ENCODE measurements at places on chromosomes 3 and 15.

- peak; percentile 20 for DNase-seq
- no peaks in the 10 kb centered on the region for H3K4me1 ChIP-seq
- no peak overlapping the region for H3K4me3 ChIP-seq
- no peak overlapping the region for H3K27ac ChIP-seq
- H3K27me3 ChIP-seq: no peaks in the 10 kb centered on the region
Observed at GRCh38 chr15:90062023-90062442, 40.2 kb downstream of the IDH2 start.

DNA sequence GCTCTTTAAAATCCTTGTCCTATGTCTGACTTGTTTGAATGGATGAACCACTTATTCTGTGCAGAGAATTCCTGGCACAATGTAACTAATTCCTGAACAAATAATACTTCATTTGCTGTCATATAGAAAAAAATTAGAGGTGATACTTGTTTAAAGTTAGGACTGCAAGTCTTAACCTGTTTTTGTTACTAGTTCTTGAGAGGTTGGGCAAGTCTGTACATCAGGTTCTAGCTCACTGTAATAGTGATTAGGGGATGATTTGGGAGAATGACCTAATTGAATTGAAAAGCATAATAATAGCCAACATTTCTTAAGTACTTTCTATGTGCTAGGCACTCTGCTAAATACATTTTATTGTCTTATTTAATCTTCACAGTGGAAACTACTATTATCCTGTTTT lies 49.3 kb downstream of the GMPS start:
- H3K27ac ChIP-seq: no peak overlapping the region
- H3K4me1 ChIP-seq: no peaks in the 10 kb centered on the region
- H3K27me3 ChIP-seq: no peaks in the 10 kb centered on the region
- no peak for DNase-seq
- peaks cover 93% of the 10 kb centered on the region for H3K36me3 ChIP-seq
- no peak overlapping the region for H3K4me3 ChIP-seq

- H3K4me3 ChIP-seq: no peak overlapping the region
Observed at GRCh38 chr3:160412477-160412876, 13.0 kb downstream of the SMC4 start.

DNA sequence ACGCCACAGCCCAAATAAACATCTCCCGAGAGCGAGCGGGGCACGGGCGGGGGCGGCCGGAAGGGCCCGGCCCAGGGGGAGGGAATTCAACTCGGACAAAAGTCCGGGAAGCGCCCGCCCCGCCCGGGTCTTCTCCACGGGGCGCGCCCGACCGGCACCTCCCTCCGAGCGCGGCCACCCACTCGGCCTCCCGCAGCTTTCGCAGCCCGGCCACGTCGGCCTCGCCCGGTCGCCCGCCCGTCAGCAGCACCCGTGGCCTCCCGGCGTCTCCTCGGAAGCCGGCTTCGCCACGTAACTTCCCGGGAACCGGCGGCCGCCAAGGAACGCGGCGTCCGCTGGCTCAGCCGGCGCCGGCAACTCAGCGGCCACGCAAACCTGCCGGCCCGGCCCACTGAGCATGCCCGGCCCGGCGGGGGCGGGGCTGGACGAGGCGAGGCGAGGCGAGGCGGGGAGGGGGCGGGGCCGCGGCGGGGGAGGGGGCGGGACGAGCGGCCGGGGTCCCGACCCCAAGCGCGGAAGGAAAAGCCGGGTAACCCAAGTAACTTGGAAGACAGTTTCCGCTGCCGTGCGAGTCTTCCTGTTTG lies at the start of gene TJP1:
TSS of gene TJP1 (minus strand) at position 369 of the 584 bp plus-strand sequence. CDS start 440 bp downstream, outside the sequence.
- no peak for DNase-seq
- H3K36me3 ChIP-seq: no peaks in the 10 kb centered on the region
- H3K27ac ChIP-seq: no peak within 1 kb of the TSS
- peaks cover 5% of the 10 kb centered on the region for H3K4me1 ChIP-seq

DNA sequence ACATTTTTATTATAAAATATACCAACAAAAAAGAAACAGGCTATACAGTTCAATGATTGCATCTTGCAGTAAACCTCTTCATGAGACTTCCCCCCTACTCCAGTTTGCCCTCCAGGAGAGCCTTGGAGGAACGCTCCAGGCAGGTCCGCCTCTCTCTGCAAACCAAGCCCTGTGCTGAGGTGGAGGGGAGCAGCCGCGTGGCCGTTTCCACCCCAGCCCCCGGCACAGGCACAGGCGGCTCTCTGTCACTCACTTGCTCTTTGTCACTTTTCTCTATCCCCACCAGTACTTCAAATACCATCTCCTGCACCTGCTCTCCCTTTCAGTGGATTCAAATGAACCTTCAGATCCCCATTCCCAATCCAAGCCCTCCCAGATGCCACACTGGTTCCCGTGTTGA lies 479.9 kb downstream of the OCA2 start:
- no peaks in the 10 kb centered on the region for H3K27me3 ChIP-seq
- no peak for DNase-seq
- H3K4me1 ChIP-seq: no peaks in the 10 kb centered on the region

- no peak overlapping the region for H3K27ac ChIP-seq
- H3K27me3 ChIP-seq: no peaks in the 10 kb centered on the region
- H3K36me3 ChIP-seq: no peaks in the 10 kb centered on the region
- no peak for DNase-seq
- H3K4me1 ChIP-seq: peaks cover 8% of the 10 kb centered on the region
- no peak overlapping the region for H3K4me3 ChIP-seq
Observed at GRCh38 chr3:32865383-32865782, 47.6 kb downstream of the TRIM71 start.

DNA sequence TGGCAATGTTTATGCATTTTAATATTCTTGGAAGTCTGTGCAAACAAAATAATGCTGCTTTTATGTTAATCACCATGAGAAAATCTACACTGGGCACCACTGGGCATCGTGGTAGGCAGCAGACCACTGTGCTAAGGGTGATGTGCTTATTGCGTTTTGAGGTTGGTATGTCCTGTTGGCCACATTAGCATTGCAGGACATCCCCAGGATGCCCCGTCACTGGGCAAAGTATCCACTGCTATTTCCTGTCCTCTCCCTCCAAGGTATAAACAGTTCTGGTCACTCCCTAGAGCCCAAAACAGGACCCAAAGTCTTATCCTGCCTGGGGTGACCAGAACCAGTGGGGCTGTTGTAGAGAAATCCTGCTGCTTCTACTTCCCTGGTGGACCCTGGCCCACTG lies 284.2 kb upstream of the ROPN1 start:
- H3K36me3 ChIP-seq: no peaks in the 10 kb centered on the region
- H3K4me1 ChIP-seq: no peaks in the 10 kb centered on the region
- no peak overlapping the region for H3K27ac ChIP-seq
- no peak for DNase-seq
- no peak overlapping the region for H3K4me3 ChIP-seq

DNA sequence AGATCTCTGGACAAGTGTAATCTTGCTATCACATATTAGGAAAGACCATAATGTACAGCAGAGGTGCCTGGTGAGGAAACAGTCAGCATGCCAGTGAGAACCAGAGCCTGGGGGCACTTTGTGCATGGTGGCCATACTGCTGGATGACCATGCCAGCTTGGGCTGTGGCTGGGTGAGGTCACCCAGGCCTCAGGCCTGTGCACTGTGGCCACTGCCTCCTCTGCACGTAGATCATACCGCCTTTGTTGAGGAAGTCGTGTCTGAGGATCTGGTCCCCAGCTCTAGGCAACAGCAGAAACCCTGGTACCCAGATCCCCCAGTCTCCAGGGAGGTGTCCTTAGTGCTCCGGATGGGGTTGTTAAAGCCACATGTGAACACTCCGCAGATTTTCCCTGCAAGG lies 38.9 kb downstream of the ZNF710 start:
- H3K27ac ChIP-seq: no peak overlapping the region
- no peak for DNase-seq
- no peak overlapping the region for H3K4me3 ChIP-seq
- peaks cover 3% of the 10 kb centered on the region for H3K4me1 ChIP-seq
- H3K27me3 ChIP-seq: no peaks in the 10 kb centered on the region

- H3K27ac ChIP-seq: no peak overlapping the region
- H3K4me3 ChIP-seq: no peak overlapping the region
- H3K36me3 ChIP-seq: no peaks in the 10 kb centered on the region
- H3K27me3 ChIP-seq: no peaks in the 10 kb centered on the region
Observed at GRCh38 chr3:99131876-99132275, 230.4 kb upstream of the DCBLD2 start.

DNA sequence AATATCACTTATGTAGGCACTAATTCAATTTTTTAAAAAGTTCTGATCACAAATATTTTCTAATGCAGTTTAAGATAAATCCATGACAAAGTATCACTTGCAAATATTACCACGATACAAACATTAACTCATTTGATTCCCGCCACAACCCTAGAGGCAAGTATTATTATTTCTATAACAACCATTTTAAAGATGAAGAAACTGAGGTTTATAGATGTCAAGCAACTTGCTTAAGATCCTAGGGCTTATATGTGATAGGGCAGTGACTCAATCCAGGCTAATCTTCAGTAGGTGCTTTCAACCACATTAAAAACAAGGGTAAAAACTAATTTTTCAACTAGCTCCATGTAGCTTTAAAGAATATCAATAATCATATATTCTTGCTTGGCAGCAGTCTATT lies 1.7 kb downstream of the DYNC1LI1 start:
- no peak overlapping the region for H3K27ac ChIP-seq
- H3K36me3 ChIP-seq: peaks cover 28% of the 10 kb centered on the region
- no peaks in the 10 kb centered on the region for H3K27me3 ChIP-seq
- H3K4me3 ChIP-seq: peak overlapping the region; percentile 77
- no peak for DNase-seq

DNA sequence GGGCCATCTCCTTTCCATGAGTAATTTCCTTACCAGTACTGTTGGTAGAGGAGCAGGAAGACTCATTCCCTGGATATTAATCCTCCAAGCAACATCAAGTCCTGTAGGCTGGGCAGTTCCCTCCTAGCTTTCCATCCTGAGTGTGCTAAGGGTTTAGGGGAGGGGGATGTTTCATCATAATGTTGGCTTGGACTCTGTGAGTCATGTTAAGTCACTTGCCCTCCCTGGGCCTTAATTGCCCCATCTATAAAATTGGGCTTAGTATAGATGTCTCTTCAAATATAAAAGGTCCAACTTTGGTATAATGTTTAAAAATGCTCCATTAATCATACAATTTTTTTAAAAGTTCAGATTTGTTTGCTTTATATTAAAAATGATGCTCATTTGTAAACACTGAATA lies 52.7 kb downstream of the TLE3 start:
- H3K27me3 ChIP-seq: peaks cover 1% of the 10 kb centered on the region
- DNase-seq: no peak
- H3K36me3 ChIP-seq: peaks cover 6% of the 10 kb centered on the region
- H3K4me1 ChIP-seq: no peaks in the 10 kb centered on the region
- H3K4me3 ChIP-seq: no peak overlapping the region
- no peak overlapping the region for H3K27ac ChIP-seq

DNA sequence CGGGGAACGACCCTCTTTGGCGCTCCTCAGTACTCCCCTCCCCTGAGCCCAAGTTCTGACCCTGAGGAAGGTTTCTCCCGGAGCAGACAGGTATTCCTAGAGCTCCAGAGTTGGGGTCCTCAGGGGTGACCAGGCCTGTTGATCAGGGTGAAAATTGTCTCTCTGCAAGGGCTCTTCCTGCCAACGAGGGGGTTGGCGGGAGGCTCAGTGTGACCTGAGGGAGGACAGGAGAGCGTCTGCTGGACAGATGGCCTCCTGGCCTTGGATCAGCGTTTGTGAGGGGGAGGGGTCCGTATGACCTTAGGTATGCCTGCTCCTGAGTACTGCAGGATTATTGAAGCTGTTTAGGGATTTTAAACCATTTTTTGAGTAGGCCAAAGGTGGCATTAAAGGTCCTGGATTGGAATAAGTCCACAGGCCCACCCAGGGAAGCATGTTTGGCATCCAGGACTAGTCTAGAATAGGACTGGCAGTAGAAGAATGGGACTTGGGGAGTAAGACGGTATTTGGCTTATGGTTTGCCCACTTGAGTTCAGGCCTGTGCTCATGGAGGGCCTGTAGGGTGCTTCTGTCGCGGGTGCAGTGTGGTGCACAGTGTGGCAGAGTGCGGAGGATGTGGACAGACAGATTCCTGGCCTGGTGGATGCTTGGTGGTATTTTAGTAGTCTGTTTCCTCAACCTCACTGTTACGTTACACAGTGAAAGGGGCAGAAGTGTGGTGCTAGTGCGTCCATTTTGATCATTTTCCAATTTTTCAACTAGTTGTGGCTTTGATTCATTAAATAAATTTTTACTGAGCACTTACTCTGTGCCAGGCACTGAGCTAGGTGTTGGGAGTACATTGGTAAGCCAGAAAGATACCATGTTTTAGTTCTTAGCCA lies 959 bp downstream of the ZNF592 start:
- peak; percentile 62 for DNase-seq
- H3K27me3 ChIP-seq: no peaks in the 10 kb centered on the region
- no peaks in the 10 kb centered on the region for H3K36me3 ChIP-seq
- peaks cover 40% of the 10 kb centered on the region for H3K4me1 ChIP-seq
- H3K4me3 ChIP-seq: peak overlapping the region; percentile 95

DNA sequence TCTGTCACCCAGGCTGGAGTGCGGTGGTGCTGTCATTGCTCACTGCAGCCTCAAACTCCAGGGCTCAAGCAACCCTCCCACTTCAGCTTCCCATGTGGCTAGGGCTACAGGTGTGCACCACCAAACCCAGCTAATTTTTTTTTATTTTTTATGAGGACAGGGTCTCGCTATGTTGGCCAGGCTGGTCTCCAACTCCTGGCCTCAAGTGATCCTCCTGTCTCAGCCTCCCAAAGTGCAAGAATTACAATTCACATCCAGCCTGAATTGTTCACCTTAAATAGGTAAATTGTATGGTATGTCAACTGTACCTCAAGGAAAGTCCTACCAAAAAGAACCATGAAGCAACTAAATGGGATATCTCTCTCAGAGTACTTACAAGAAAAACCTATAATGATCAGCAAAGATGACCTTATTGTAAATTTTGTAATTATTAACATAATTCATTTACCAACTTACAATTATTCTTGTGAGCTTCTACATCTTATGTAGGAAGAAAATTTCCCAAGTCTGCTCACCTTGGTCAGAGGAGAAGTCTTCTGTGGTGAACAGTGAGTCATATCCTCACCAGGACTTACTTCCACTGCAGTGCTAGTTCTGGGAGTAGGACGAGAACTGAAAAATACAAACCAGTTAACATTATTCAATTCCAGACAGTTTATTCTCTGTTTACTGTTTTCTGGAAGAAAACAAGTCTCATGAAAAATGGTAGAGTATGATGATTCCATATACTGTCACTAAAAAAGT lies 54.4 kb downstream of the ULK4 start:
- DNase-seq: no peak
- H3K4me1 ChIP-seq: no peaks in the 10 kb centered on the region
- no peak overlapping the region for H3K4me3 ChIP-seq
- H3K27me3 ChIP-seq: no peaks in the 10 kb centered on the region
- peaks cover 9% of the 10 kb centered on the region for H3K36me3 ChIP-seq

- H3K27ac ChIP-seq: no peak overlapping the region
- no peak overlapping the region for H3K4me3 ChIP-seq
- no peak for DNase-seq
Observed at GRCh38 chr3:195063581-195064193, 207.3 kb downstream of the XXYLT1 start.

GRCh38 chr3:156132313-156132712 lies 11.9 kb downstream of the KCNAB1 start:
- DNase-seq: no peak
- no peaks in the 10 kb centered on the region for H3K4me1 ChIP-seq
- H3K4me3 ChIP-seq: no peak overlapping the region
- H3K27ac ChIP-seq: no peak overlapping the region
- H3K36me3 ChIP-seq: no peaks in the 10 kb centered on the region
- peaks cover 14% of the 10 kb centered on the region for H3K27me3 ChIP-seq

- H3K4me1 ChIP-seq: peaks cover 16% of the 10 kb centered on the region
- DNase-seq: peak; percentile 20
- no peak overlapping the region for H3K4me3 ChIP-seq
- no peaks in the 10 kb centered on the region for H3K36me3 ChIP-seq
- no peaks in the 10 kb centered on the region for H3K27me3 ChIP-seq
- H3K27ac ChIP-seq: no peak overlapping the region
Observed at GRCh38 chr3:118102737-118103136, 931.9 kb downstream of the IGSF11 start.

GRCh38 chr3:177610686-177611633 lies 413.7 kb upstream of the TBL1XR1 start:
- no peak overlapping the region for H3K4me3 ChIP-seq
- peak; percentile 40 for DNase-seq
- H3K27me3 ChIP-seq: no peaks in the 10 kb centered on the region
- H3K4me1 ChIP-seq: peaks cover 16% of the 10 kb centered on the region

Measured in DND-41 (cell line).